EH (cell line): ENCODE measurements at places on chromosomes 4 and X.

DNA sequence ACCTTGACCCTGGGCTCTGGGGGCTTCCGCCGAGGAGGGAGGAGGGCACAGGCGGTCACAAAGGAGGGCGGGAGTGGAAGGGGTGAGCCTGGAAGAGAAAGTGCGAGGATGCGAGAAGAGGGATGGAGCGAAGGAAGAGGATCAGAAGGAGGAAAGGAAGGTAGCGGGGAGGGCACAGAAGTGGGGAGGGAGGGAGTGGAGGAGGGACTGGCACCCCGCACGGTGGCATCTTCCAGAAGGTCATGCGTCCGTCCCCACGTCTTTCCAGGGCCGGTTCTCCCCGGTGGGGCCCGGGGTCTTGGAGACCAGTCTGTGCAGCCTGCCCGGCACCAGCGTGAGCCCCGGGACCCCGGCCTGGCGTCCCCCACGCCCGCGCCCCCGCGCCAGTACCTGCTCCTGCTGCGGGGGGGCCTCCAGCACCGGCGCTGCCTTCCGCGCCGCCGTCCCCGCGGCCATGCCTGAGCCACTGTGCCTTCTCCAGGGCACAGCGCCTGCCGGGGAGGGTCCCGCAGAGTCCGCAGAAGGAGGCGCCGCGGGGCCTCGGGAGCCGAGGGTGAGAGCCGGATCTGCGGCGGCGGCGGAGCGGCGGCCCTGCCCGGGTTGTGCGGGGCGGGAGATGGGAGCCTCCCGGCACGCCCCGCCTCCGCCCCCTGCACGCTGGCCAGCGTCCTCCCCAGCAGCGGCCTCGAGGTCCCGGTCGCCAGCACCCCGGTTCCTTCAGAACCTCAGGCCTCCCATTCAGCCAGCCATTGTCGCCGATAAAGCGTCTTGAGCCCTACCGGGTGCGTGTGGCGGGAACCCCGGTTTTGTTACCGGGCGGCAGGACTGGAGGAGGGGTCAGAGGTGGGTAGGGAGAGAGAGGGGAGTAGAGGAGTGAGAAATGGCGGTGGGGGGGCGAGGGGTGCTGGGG is at the start of gene RNF175:
RNF175 (minus strand) TSS at position 618 of the 910 bp plus-strand sequence; CDS start at position 456, 162 bp downstream.
- no peak for DNase-seq

- DNase-seq, result no peak
Measured at GRCh38 chr4:129323658-129324057, 227.7 kb downstream of the C4orf33 start.

DNA sequence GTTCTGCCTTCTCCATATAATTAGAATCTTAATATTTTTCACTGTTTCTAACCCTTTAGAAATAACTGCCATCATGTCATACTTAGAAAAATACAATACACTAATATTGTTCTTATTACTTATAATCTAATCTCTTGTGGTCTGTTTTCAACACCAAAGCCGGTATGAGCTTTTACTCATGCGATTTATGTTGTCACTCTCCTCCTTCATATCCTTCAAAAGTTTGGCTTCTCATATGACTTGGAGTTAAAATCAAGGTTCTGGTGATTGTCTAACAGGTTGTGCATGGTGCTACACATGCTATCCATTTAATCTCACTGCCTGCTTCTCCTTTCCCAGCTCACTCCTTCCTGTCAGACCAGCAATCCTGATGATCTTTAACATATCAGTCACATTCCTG is 1392.9 kb downstream of the ARAP2 start:
- no peak for DNase-seq

GRCh38 chr4:154506253-154506652 is 14.7 kb upstream of the DCHS2 start:
- peak; percentile 37 for DNase-seq

- DNase-seq, result no peak
Measured at GRCh38 chrX:110745288-110745687, 50.3 kb downstream of the CHRDL1 start.

- DNase-seq, result peak; percentile 21
Measured at GRCh38 chrX:152822383-152823086, 8.0 kb downstream of the CETN2 start.

GRCh38 chr4:169272265-169272886 is 1.6 kb upstream of the SH3RF1 start:
- DNase-seq, result peak; percentile 95

- peak; percentile 32 for DNase-seq
Measured at GRCh38 chr4:151266497-151266896, 10.5 kb upstream of the PRSS48 start.

DNA sequence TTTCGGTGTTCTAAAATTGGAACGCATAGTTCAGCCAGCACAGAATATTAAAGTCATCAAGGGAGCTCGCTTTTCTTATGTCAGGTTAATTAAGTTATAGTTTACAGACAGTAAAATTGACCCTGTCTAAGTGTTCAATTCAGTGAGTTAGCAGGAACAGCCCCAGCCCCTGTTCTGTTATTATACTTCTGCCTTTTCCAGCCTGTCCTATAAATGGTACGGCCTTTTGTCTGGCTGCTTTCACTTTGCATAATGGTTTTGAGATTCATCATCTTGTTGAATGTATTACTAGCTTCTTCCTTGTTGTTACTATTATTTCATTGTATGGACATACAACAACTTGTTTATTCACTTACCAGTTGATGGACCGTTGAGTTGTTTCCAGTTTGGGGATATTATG is 9.5 kb downstream of the CXCL13 start:
- DNase-seq, result no peak

DNA sequence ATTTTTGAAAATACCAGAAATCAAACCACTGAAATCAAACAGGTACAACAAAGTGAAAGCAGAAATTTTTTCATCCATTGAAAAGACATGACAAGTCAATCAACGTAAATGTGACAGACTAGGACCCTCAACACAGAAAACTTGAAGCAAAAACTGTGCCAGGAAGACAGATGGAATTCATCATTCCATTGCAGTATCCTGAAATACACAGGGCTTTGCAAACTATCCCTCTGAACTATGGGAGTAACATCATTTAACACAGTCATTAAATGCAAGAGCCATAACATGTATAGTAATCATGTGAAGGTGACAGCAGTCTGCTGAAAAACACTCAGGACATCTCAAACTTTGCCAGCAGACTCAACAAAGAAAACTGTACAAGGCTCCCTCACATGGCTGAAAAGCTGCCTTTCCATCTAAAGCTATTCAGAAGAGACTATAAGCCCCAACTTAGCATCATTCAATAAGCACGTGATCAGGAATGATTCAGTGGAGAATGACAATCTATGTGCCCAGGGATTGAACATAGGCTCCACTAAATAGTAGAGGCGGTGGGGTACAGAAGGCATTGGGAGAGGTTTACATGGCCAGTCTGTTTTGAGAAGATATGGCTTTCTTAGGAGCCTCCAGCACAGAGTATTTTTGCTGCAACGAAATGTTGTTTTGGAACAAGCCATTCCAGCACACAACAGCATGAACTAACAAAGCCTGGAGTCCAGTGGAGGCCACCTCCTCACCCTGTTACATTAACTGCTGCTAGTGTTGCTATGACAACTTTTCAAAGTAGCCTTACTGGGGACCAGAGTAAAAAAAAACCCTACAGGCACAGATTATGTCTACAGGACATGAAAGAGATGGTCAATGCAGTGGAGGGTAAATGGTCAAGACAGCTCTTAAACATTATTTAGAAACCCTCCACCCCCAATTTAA is 274.5 kb upstream of the NOCT start:
- no peak for DNase-seq

DNA sequence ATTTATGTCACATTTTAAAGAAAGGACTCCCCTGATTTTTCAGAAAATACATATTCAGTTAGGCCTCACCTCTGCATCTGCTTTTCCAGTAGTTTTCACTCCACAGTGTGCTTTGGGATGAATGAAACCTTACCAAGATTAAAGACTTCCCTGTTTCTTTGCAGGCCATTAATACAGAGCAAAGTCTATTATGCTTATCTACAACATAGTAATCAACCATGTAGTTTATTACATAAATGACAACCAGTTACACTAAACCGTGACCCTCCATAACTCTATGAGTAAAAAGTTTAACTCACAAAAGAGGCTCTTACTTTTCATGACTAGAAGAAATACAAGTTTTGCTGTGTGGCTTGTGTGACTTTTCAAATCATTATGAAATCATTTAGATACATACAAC is 2.3 kb downstream of the LRRC66 start:
- no peak for DNase-seq

DNA sequence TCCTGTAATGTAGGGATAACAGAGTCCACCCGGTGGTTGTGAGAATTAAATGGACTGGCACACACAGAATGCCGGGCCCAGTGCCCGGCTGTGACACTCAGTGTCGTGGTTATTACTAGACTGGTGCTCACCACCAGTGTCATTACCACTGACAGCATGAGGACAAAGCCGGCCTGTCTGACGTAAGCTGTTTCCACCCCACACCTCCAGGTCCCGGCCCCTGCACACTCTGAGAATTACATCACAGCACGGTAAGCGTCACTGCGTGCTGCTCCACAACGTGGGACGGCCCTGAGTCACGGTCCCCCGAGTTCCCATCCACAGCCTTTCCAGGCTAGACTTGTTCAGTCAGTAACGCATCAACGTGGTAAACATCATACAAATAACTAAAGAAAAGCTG is 22.9 kb downstream of the FAT1 start:
- DNase-seq, result peak; percentile 48

DNA sequence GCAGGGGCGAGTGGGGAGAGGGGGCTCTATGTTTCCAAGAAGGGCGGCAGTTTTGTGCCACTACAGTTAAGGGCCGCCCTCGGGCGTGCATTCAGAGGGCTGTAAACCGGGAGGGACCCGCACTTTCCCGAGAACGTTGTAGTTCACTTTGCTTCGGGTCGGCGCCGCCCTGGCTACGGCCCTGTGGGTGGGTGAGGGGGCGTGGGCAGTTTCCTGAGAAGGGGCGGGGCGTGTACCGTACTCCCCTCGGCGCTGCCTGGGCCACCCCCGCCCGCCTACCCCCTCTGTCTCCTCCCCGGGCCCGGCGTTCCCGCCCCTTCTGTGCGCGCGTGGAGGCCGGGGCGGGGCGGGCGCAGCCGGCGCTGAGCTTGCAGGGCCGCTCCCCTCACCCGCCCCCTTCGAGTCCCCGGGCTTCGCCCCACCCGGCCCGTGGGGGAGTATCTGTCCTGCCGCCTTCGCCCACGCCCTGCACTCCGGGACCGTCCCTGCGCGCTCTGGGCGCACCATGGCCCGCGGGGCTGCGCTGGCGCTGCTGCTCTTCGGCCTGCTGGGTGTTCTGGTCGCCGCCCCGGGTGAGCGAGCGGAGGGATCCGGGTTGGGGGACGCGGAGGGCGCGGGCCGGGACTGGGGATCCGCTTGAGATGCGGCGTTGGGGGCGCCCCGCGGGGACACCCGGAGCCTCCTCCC is at the start of gene CD99:
CD99 (plus strand) TSS at position 440 of the 687 bp plus-strand sequence; CDS start at position 506, 66 bp downstream.
- DNase-seq, result peak; percentile 92

GRCh38 chrX:68249401-68249831 is 183.9 kb downstream of the OPHN1 start:
- no peak for DNase-seq
